ENCODE measurements at places on chromosomes 7 and 10.

- no peak for DNase-seq
Measured at GRCh38 chr10:99870123-99870730, 87.8 kb downstream of the ABCC2 start.

GRCh38 chr7:5622286-5622685 is 159.2 kb downstream of the RNF216 start:
- DNase-seq = no peak

DNA sequence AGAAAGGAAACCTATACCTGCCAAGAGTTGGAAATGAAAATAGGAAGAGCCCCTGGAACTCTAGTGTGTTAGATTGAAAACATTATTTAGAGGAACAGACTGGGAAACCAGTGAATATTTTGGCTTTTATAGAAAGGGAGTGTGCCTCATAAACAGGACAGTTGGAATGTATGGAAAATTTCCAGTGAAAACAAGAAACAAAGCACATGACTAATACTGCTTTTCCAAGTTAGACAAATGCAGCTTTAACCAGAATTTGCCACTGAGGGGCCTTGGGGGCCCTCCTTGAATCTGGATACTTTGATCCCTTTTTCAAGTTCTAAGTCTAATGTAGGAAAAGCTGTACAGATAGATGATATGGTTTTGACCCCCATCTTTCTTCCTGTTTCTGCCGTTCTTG is 21.2 kb downstream of the ITGB8 start:
- peak; percentile 74 for DNase-seq

- no peak for DNase-seq
Measured at GRCh38 chr7:80106498-80107113, 28.0 kb upstream of the GNAI1 start.

- DNase-seq = peak; percentile 61
Measured at GRCh38 chr7:38932509-38933168, 23.6 kb upstream of the VPS41 start.

DNA sequence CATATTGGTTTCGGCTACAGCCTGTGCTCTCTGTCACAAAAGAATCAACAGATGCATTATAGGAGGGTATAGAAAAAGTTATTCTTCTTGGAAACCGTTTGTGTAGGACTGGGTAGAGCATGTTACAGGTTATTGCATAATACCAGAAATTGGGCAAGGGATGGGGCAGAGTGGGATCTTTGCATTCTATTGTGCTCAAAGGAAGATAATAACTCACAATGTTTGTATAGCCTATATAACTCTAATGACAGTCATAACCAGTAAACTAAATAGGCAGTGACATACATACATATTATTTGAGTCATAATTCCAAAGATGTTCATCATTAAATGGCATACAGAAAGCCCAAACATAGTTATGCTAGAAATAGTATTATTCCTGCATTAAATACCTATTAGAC is 179.7 kb downstream of the XPNPEP1 start:
- DNase-seq = peak; percentile 71

DNA sequence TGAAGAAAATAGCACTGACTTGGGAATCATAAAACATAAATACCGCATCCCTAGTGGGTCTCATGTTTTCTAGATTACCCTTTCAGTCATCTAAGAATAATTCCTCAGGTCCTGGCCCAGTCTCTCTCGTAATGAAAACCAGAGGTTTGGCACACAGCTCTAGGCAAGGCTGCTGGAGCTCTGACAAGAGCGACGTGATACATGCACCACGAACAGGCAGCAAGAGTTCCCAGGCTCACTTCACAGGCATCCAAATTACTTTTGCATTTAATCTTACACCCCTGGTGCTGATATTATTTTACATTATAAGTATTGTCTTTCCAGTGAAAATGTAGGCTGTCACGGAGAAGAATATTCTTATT is 105.2 kb downstream of the THSD7A start:
- DNase-seq = peak; percentile 84

DNA sequence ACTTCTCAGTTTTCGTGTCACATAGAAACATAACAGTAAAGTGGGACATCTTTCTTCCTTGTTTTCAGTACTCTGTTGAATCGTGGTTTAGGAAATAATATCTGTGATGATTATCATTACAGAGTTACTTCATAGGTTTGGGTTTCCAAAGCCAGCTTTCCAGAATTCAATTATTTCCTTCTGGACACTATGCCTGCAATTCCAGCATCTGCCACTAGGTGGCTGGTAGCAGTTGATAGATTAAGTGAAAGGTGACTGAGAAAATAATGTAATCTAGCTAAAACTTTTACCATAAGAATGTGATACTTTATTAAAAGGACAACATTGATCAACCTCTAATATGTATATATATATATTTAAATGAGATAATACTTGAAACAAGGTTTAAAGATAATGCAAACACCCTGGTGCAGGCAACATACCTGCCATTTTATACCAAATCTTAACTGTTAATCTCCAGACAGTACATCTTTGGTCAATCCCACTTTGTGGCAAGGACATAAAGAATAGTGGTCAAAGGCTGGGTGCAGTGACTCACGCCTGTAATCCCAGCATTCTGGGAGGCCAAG is 102.6 kb downstream of the SH3PXD2A start:
- DNase-seq = no peak

- DNase-seq = no peak
Measured at GRCh38 chr10:80530816-80531215, 6.9 kb upstream of the SH2D4B start.

DNA sequence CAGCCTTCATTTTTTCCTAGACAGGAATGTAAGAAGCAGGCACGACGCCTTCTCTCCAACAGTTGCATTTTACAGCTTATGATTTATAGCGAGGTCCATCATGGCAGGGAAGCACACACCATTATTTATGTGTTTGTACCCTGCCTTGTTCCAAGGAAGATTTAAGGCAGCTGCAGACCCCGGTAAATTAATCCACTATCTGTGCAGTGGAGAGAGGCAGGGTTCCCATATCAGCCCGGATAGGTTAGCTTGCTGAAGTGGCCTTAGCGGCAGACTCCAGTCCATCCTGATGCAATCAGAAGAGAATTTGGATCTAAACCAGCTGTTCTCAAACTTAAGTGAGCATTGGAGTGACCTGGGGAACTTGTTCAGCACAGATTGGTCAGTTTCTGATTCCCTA is 359.4 kb downstream of the GALNT17 start:
- DNase-seq = peak; percentile 45

- DNase-seq = no peak
Measured at GRCh38 chr7:115106316-115106715, 184.4 kb downstream of the MDFIC start.

DNA sequence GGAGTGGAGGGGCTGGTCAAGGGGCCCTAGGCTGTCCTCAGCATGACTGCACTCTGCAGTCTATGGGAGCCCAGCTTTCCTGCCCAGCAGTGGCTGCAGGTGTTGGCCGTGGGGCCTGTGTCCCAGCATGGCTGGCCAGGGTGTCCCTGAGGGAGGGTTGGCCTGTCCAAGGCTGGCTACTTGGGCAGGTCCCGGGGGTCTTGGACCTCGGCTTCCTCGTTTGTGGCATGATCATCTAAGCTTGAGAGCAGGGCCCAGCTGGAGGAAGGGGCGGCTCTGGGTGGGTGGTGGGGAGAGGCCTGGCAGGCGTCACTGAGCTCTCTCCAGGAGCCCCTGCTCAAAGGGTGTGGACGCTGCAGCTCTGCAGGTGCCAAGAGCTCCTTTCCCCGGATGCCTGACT is 43.7 kb upstream of the CFAP46 start:
- no peak for DNase-seq

- DNase-seq = no peak
Measured at GRCh38 chr7:109984729-109985128, 1106.2 kb upstream of the LRRN3 start.

DNA sequence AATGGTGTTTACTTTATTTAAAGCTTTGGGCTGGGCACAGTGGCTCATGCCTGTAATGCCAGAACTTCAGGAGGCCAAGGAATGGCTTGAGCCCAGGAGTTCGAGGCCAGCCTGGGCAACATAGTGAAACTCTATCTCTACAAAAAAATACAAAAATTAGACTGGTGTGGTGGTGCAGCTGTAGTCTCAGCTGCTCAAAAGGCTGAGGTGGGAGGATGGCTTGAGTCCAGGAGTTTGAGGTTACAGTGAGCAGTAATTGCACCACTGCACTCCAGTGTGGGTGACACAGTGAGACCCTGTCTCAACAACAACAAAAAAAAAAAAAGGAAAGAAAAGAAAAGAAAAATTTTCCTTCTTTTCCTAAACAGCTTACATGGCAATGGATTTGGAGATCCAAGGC is 22.0 kb downstream of the SLC16A9 start:
- no peak for DNase-seq

GRCh38 chr7:75813781-75814236 is at the start of gene CCL24:
Gene CCL24 (minus strand): TSS chr7:75813806. CDS start chr7:75813715, 91 bp downstream.
- no peak for DNase-seq

- DNase-seq = no peak
Measured at GRCh38 chr7:1442355-1443124, 16.7 kb downstream of the MICALL2 start.

All from fibroblast of skin of scalp (primary cell).